CD4-positive, alpha-beta T cell treated with Interleukin-17A for 1 hour (primary cell): ENCODE measurements at places on chromosomes 16 and 17.

GRCh38 chr16:53766304-53767016 is 62.5 kb downstream of the FTO start:
- no peak for DNase-seq

DNA sequence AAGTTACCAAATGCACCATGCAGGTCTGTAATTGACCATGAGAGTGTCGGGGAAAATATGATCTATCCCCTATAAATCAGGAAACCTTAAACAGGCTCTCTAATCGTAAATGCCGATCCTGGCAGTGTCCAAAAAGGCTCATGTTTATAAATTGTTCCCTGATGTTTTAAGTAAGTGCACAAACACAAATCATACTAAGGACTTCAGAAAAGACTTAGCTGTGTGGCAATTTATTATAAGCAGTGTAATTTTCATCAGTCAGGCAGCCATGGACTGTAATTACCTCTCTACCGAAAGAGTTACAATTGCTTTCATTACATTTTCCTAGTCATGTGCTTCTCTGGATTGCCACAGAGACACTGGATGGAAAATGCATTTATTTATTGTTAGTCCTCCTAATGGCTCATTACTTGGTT is 73.4 kb upstream of the COX10 start:
- no peak for DNase-seq

DNA sequence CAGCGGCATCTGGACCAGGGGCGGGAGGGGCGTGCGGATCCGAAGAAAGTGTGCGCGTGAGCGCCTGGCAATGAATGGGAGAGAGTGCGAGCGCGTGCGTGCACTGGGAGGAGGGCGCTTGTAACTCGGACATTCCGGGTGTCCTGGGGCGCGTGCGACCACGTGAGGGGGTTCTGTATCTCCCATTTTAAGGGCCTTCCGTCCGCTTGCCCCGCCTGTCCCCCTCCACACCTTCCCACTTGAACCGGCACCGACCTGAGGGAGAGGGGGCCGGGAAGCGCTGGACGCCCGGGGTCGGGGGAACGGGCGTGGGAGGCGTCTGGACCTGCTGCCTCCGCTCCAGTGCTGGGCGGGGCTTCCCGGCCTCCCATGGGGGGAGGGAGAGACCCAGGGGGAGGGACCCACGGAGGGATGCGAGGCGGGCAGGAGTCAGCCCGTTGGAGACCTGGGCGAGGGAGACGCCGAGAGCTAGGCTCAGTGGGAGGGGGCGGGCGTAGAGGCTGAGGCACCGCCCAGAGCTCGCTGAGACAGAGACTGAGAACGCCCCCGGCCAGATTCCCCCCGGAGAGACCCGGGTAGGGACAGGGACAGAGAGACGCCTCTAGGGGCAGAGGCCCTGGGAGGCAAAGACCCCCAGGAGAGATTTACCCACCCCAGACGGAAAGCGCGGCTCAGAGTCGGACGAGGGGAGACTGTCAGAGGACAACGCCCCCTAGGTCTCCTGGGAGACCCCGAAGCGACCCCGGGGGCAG is at the start of gene KREMEN2:
KREMEN2 (plus strand) TSS at position 553 of the 752 bp plus-strand sequence. CDS start 246 bp downstream, outside the sequence.
- DNase-seq, result peak; percentile 34

DNA sequence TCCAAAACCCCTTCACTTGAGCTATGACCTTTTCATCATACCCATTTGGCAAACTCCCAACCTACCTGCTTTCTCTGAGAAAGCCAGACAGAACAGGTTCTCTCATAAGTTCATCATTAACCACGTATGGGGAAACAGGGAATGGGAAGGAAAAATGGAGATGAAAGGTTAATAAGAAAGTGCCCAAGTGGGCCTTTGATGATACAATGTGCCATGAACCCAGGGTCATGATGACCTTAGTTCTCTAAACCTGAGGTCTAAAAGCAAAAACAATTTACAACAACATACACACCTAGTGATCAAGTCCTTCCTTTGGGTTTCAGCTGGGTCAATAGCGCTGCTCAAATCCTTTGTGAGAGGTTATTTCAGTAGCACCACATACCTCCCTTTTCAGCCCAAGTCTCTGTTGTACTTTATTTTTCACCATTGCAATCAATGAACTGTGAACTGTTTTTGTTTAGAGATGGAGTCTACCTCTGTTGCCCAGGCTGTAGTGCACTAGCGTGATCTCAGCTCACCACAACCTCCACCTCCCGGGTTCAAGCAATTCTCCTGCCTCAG is 14.5 kb upstream of the RANGRF start:
- no peak for DNase-seq

DNA sequence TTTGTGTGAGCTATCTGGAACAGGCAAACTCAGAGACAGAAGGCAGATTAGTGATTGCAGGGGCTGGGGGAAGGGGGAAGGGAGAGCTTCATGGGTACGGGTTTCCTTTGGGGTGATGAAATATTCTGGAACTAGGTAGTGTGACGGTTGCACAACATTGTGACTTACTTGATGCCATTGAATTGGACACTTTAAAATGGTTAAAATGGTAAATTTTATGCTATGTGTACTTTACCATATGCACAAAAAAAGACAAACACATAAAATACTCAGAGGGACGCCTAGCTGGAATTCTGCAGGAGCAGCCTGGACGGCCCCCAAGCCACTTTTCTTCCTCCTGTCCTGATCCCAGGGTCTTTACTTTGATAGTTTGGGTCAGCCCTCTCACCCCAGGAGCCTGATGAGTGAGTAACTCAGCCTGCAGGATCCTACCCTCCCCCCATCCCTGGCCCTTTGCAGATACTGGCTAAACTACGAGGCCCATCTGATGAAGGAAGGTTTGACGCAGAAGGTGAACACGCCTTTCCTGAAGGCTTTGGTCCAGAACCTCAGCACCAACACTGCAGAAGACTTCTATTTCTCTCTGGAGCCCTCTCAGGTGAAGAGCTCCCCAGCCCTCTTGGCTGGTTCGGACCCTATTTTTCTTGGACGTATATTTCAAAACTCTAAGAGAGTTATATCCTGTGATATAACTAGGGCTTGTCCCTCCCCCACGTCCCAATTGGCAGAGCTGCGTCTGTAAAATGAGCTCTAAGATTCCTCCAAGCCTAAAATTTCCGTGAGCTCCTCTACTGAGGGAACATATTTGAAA is 7.8 kb downstream of the ADGRG3 start:
- DNase-seq, result no peak

DNA sequence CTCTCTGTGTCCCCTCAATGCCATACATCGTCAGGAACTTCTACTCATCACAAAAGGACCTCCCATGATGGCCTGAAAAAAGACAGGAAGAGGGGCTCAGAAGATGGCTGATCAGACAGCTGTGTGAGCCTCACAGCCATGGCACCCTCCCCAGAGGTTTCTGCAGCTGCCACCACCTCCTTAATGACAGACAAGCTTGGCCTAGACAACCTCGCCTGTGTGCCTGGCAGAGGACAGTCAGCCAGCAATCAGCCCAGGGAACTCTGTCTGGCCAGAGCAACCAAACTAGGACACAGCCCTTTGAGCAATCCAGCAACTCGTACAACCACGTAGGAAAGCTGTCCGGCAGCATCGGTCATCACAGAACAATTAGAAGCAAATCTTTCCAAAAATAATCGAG is 54.2 kb upstream of the MED9 start:
- DNase-seq, result no peak

GRCh38 chr17:36695082-36695481 is 93.7 kb downstream of the MRM1 start:
- no peak for DNase-seq

GRCh38 chr17:57750109-57750871 is 5.2 kb upstream of the CCDC182 start:
- DNase-seq, result no peak

GRCh38 chr17:19344311-19345066 is 18.0 kb downstream of the B9D1 start:
- DNase-seq, result no peak

- peak; percentile 54 for DNase-seq
These were observed 54.3 kb upstream of the SREBF1 start for GRCh38 chr17:17890773-17891759.

DNA sequence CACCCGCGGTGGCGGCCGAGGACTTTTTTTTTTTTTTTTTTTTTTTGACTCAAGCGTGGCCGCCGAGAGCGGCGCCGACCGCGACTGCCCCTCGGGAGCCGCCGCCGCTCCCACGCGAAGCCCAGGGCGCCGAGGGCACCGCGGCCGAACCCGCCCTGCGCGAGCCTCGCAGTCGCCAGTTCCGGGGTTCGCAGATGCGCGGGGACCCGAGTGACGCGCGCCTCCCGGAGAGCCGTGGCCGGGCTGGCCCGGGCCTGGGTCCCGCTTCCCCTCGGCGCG is 1.1 kb downstream of the METRNL start:
- DNase-seq, result no peak

GRCh38 chr16:59042301-59042700 is 308.2 kb upstream of the GOT2 start:
- DNase-seq, result no peak

GRCh38 chr17:42817866-42818265 is 6.2 kb downstream of the BECN1 start:
- DNase-seq, result no peak

- no peak for DNase-seq
These were observed 196.7 kb downstream of the CYB561 start for GRCh38 chr17:63249256-63250004.

GRCh38 chr17:79681628-79682261 is 49.0 kb upstream of the ENPP7 start:
- DNase-seq, result no peak

GRCh38 chr17:74243013-74243755 is 29.8 kb downstream of the TTYH2 start:
- no peak for DNase-seq

DNA sequence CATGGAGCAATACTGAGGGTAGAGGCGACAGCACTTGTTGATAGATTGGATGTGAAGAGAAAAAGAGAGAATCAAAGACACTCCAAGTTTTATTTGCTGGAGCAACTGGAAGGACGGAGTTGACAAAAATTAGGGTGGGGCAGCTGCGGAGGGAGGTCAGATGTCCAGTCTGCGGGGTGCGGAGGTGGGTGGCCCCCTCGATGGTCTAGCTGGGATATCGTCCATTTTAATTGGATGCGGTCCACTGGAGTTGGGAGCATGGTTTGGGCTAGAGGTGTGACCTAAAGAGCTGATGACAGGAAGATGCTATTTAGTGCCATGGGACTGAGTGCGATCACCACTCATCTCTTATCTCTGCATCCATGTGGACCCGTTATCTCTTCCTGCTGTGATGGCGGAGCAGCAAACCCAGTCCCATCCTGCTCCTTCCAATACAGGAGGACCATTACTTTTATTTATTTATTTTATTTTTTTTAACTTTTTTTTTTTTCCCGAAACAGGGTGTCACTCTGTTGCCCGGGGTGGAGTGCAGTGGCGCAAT is 48.3 kb upstream of the CBX4 start:
- DNase-seq, result no peak

- no peak for DNase-seq
These were observed 2.3 kb downstream of the HOXB4 start for GRCh38 chr17:48575673-48576478.

GRCh38 chr16:85041219-85042166 is 13.9 kb downstream of the KIAA0513 start:
- DNase-seq, result no peak

- no peak for DNase-seq
These were observed 37.3 kb downstream of the PLCG2 start for GRCh38 chr16:81816351-81816750.

DNA sequence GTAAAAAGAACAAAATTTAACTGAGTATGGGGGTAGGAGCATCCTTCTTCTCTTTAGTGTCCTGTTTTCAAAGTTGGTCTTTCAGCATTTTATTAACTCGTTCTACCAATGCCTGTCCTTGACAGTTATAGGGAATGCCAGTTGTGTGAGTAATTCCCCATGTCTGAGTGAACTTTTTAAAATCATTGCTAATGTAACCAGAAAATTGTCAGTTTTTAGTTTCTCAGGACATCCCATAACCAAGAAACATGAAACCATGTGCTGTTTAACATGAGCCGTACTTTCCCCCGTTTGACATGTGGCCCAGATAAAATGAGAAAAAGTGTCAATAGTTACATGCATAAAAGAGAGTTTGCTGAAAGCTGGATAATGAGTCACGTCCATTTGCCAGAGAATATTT is 71.4 kb upstream of the ARL4D start:
- no peak for DNase-seq

DNA sequence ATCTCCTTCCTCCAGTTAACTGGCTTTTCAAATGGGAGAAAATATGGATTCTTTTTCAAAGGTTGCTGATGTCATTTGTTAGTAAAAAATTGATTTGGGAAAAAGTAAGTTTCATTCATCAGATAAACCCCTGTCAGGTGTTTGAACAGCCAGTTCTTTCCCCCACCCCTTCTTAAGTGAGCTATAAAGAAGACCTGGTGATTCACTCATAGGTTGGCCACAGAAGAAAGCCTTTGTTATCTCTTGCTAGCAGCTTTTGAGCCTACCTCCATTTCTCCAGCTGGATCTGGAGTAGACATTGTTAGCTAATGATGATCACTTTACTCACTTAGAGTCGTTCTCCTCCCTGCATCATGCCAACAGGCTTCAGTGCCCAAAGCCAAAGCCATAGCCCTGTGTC is 63.0 kb downstream of the NLK start:
- no peak for DNase-seq

DNA sequence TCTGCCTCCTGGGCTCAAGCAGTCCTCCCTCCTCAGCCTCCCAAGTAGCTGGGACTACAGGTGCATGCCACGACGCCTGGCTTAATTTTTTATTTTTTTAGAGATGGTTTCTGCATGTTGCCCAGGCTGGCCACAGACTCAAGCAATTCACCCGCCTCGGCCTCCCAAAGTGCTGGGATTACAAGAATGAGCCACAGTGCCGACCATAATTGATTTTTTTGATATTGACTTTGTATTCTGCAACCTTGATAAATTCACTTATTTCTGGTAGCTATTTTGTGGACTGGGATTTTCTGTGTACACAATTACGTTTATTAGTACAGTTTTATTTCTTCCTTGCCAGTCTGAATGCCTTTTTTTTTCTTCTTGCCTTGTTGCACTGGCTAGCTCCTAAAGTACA is 30.0 kb downstream of the TAOK1 start:
- no peak for DNase-seq

DNA sequence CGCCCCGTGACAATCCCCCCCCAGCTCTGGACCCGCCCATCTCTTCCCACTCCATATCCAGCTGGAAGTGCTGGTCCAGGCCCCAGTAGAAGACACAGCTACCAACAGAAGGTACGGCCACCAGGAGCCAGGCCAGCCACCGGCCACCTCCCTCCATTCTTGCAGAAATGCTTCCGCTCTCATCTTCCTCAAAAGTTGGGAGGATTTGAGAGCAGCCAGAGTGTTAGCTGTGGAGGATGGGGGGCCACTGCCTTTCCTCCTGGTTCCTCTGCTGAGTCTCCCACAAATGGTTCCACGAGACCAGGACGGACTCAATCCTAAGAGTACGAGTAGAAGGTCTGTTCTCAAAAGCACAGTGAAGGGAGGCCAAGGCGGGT is 78.3 kb downstream of the GAS7 start:
- no peak for DNase-seq
